ENCODE measurements at places on chromosomes 7 and 10.

DNA sequence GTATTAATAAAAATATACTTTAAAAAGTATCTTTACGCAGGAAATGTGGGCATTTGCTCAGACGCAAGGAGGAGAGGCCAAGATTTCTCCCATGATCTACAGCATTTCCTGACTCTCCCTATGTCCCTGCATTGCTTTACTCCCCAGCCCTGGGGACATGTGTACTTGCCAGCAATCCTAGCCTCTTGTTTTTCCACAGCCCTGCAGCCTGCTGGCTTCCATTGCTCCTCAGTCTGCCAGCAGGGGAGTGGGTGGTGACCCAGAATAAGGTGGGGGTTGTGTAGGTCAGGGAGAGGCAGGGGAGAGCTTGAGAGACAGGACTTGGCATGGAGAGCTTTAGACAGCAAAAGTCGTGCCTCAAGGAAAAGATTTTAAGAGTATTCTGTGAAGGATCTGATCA, 307.7 kb downstream of the CDK14 start:
- no peak for DNase-seq

- peak; percentile 93 for DNase-seq
Observed at GRCh38 chr7:26705567-26705966, 158.8 kb downstream of the SKAP2 start.

DNA sequence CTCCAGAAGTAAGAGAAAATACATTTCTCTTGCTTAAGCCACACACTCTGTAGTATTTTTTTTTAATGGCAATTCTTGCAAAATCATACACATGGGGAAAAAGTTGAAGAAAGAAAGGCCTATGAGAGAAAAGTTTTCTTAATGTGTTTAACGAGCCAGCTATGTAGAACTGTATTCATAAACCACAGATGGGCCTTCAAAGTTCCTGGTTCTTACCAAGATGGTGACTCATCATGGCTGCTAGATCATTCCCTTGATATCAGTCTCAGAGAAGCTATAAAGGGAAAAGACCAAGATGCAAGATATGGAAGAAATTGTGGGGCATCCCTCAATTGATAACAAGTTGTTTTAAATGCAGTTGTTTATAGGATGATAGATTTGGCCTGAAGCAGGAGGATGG, 992.7 kb upstream of the MBL2 start:
- DNase-seq, result peak; percentile 19

- DNase-seq, result no peak
Observed at GRCh38 chr7:158732494-158733219, 28.1 kb upstream of the NCAPG2 start.

GRCh38 chr7:70135656-70136055, 537.4 kb downstream of the AUTS2 start:
- no peak for DNase-seq

DNA sequence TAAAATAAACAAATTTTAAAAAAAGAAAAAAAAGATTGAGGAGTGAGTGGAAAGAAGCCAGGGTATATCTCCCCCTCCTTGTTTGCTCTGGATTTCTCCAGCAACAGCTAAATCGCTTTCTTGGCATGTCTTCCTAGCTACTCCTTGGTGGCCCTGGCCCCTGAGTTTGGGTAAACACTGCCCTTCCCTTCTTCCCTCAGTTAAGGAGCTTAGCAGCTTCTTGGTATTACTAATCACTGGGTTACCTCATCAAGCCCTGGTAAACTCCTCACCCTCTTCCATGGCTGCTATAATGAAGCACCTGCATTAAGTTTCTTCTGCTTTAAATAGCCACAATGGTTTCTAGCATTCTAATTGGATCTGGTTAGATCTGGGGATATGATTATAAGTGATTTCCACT, 269.8 kb downstream of the FZD1 start:
- DNase-seq, result no peak

DNA sequence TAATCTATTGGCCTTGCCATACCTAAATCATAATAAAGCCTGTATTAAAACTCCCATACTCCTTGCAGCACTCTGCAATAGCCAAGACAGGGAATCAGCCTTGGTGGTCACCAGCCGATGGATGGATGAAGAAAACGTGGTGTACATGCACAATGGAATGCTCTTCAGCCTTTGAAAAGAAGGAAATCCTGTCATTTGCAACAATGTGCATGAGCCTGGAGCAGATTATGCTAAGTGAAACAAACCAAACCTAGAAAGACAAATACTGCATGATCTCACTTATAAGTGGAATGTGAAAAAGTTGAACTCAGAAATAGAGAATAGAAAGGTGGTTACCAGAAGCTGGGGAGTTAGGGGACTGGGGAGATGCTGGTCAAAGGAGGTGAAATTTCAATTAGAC, 218.5 kb downstream of the GRID1 start:
- DNase-seq, result no peak

- DNase-seq, result peak; percentile 61
Observed at GRCh38 chr7:95690367-95690947, 81.9 kb upstream of the DYNC1I1 start.

DNA sequence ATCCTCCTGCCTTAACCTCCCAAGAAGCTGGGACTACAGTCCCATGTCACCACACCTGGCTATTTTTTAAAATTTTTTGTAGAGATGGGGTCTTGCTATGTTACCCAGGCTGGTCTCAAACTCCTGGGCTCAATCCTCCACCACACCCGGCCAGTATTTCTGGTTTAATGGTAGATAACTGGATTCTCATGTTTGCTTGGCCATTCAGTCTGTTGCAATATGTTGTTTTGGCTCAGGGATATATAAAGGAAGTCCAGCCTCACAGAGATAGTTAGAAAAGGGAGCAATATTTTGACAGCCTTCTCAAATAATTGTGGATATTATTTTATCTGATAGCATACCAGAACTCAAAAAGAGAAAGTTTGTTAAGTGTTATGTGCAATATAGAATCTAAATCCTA, 82.4 kb downstream of the BTAF1 start:
- DNase-seq, result no peak

- no peak for DNase-seq
Observed at GRCh38 chr10:27998954-27999275, at the start of gene ODAD2. Gene ODAD2, minus strand, starts transcription at chr10:27999079. Its CDS starts 3,937 bp downstream, at chr10:27995142.

- DNase-seq, result no peak
Observed at GRCh38 chr7:139647085-139647484, 123.6 kb downstream of the CLEC2L start.

- no peak for DNase-seq
Observed at GRCh38 chr10:72234560-72235095, 18.6 kb upstream of the ASCC1 start.

DNA sequence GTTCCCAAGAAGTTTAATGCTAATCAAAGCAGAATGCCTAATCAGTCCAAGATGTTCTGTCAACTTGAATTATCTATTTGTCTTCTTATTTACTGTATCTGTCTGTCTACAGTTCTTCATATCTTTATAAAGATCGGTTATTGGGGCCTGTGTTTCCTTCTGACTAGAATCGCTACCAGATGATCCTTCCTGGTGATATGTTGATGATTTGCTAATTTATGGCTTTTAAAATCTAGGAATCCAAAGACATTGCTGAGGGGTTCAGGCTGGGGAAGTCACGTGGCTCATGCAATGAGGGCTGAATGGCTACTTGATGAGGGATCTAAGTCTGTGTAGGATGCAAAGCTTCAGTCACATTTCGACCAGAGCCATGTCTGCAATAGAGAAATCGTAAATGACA, 536.3 kb downstream of the KCNMA1 start:
- no peak for DNase-seq

DNA sequence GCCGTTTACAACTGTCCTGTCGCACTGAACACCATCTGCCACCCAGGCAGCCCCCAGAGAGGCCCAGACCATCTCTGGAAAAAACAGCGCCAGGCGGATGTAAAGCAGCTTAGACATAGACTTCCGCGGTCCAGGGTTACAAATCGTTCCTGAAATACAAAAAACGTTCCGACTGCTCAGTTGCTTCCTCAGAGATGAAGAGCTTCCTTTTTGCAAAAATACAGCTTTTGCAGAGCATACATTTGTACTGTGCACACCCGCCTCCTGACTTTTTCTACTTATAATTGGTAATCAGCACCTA, 11.4 kb downstream of the DAGLB start:
- no peak for DNase-seq

DNA sequence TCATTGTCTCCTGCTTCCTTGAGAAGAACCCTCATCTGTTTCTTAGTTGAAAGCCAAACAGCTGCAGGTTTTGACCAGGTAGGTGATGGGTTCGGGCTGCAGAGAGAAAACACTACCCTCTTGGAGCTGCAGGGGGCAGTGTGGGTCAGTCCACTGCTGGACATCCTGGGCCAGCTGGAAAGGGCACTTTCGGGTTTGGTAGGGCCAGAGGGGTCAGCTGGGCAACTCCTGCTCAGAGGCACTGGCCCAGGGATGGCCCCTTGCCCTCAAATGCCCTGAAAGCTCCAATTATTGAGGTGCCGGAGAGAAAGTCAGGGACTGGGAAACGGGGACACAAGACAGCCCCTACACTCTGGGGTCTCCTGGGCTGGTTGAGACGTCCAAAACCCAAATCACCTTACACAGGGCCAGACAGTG, 90.7 kb downstream of the MKI67 start:
- peak; percentile 19 for DNase-seq

- DNase-seq, result no peak
Observed at GRCh38 chr10:82943142-82943541, 1068.1 kb downstream of the NRG3 start.

DNA sequence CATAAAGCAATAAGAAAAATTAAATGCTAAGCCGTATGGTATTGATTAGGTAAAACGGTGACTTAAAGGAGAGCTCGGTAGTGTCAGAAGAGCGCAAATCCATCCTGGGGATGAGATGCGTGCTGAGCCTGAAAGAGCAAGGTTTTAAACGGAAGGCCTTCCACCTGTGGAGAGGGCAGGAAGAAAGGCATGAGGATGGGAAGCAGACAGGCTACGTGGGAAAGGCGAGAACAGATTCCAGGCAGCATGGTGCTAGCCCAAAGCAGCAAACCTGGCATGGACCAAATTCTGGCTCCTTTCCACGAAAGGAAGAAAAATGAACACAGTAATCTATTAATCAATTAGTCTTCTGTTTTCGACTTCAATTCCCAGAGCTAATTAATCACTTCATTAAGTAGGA, 103.5 kb downstream of the HIPK2 start:
- no peak for DNase-seq

DNA sequence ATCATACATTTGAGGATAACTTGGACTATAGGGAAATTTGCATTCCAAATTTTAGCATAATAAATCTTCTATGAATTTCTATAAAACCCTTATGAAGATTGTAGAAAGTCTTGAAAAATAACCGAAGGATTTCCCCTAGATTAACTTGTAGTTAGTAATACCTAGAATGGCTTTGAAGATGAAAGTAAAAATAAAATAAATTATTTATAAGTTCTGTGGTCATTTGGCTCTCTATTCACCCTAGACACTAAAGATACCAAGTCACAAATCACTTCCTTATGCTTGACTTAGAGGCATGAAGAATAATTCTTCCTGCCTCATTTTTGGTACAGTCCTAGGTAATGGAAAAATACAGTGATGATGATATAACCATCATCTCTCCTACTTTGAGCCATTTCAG, 79.3 kb downstream of the CSTF2T start:
- peak; percentile 11 for DNase-seq

DNA sequence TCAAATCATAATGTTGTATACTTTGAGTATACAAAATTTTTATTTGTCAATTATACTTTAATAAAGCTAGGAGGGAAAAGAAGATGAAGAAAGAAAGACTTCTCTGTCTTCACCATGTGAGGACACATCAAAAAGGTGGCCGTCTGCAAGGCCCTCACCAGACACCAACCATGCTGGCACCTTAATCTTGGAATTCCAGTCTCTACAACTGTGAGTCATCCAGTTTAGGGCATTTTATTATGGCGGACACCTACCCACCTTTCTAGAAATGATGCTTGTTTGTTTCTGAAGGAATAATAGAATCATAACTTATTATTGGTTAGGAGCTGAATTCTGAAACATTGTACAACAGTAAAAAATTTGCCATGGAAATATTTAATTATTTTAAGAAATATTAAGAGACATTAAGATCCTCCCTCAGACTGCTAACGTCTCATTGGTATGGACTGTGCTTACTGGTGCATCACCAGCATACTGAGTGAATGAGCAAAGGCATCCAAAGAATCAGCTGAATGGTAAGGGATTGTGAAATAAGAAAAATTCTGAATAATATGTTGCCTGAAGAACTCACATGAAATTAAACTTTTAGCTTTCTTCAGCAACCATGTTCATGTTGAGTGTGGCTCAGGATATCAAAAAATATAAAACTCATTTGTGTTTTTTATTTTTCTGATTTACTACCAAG, 536.6 kb downstream of the HTR7 start:
- peak; percentile 11 for DNase-seq

Data from M059J (cell line).